ENCODE measurements at places on chromosomes 1 and 21.

DNA sequence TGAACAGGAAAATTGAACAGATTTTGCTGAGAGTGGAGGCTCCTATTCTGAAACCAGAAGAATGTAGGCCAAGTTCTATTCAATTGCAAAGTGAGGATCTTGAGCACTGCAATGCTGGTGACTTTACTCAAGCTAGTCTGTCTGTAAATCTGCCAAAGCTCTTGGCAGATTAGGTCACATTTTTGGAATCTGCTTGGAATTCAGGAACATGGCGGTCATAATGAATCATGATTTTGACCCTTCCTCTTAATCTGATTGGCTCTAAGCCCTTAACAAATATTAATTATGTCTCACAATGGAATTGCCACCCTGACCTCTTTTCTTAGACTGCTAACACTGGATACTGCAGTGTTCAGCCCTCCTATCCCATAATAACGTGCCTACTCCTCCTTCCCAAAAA is 7.2 kb upstream of the GNG12 start:
- peak; percentile 81 for DNase-seq

DNA sequence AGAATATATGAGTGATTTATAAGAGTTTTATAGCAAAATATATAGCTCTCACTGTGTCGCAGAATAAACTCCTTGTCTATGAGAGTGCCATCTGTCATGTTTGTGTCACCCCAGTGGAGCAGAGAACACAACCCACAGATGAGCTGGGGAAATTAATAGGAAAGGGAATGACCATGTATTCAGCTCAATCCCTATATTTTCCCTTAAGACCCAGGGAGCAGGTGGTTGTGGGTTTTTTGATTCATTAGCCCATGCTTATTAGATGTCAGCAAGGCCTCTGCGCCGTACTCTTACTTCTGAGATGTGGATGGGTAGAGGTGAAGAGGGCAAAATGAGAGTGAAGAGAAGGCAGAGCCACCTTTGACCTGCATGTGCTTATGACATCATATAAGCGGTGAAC is 4.1 kb upstream of the GREM2 start:
- no peak for DNase-seq

- no peak for DNase-seq
Observed at GRCh38 chr1:64060611-64061302, 142.7 kb upstream of the UBE2U start.

DNA sequence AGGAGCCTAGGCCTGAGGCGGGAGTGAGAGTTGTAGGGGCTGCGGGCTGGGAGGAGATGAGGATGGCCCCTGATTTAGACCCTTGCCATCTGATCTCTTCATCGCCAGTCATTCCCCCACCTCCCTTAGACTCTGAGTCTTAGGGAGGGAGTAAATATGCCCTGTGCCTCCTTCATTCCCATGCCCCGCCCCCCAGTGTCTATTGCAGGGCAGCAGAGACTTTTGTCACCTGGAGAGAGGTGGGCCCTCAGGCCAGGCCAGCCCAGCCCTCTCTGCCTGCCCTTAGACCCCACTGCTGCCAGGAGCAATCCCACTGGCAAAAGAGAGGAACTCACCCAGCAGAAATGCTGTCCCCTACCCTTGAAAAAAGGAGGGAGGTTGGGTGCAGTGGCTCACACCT is 3.2 kb upstream of the MFAP2 start:
- DNase-seq: no peak

DNA sequence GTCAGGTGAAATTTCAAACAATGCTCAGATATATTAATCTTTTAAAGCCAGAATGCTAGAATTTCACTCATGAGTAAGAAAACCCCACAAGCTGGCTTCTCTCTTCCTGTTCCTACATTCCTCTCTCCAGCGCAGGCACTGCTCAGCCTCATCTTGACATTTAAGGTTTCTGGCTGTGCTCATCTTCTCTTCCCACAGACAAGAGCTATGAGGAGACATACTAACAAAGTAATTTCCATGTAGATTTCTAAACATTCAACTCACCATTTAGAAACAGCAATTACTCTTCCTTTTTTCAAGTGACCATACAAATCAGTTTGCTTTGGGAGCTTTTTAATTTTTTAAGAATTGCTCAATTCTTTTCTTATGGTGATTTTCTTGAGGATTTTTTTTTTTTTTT is 7.8 kb upstream of the LRRC8D start:
- DNase-seq: no peak

DNA sequence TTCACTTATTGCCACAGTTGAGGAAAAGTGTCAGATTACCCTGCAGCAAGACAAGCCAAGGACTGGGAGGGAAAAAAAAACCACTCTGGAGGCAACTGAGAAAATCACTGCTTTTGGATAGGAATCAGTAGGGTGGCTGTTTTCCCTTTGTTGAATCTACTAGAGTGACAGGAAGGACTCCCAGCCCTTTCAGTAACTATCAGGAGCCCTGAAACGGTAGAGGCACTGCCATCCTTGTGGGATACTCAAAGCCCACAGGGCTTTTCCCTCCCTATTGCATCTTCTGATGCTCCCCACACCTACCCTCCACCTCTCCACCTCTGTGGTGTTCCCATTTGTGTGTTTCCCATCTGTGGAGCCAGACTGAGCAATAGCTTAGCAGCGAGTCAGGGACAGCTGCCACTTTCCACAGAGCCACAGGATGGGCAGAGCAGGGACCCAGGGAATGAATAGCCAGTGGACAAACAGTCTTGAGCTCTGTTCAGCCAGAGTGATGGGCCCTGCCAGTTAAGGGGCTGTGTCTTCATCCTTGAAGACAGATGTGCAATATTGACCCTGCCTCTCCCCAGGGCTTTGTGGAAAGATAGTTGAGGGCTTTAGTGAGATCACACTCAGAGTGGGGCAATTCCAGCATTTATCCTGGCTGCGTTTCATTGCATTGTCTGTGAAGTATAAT is 13.9 kb downstream of the UBIAD1 start:
- DNase-seq: peak; percentile 45

DNA sequence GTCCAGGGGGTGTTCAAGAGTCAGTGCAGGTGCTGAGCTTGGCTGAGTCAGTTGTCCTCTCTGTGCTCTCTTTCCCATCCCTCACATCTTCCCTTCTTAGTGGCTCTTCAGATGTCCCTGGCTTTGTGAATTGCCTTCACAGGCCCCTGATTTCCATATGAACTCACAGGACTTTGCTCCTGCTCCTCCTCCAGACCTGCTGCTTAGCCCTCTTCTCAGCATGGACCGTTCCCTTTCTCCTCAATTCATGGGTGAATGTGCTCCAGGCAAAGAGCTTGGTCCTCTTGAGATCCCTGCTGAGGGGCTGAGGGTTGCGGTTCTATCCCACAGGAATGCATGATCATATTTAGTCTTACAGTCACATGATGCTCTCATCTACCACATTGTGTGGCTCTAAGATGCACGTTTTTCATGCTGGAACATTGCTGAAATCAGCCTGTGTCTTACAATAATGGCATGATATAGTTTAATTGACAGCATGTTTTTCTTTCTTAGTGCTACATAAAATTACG is 30.5 kb downstream of the CACNA1E start:
- no peak for DNase-seq

DNA sequence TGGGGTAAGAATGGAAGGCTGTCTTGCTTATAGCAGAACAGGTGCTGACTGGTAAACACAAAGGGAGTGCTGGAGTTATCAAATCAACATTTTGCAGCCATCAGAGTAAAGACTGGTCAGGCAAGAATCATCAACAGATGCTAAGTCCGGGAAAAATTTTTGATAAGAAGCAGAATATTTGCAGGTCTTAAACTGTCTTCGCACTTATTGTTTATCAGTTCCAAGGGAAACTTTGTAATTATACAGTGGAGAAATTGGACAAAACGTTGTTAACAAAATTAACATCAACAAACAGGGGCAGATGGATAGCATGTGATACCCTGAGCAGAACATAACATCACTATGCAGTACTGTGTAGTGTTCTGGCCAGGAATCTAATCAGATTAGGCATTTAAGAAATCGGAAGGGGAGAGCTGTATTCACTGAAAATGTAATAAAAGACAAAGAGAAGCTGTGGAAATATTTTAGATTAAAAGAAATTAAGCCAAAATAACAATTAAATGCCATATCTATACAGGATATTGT is 127.1 kb downstream of the DAB1 start:
- DNase-seq: no peak

DNA sequence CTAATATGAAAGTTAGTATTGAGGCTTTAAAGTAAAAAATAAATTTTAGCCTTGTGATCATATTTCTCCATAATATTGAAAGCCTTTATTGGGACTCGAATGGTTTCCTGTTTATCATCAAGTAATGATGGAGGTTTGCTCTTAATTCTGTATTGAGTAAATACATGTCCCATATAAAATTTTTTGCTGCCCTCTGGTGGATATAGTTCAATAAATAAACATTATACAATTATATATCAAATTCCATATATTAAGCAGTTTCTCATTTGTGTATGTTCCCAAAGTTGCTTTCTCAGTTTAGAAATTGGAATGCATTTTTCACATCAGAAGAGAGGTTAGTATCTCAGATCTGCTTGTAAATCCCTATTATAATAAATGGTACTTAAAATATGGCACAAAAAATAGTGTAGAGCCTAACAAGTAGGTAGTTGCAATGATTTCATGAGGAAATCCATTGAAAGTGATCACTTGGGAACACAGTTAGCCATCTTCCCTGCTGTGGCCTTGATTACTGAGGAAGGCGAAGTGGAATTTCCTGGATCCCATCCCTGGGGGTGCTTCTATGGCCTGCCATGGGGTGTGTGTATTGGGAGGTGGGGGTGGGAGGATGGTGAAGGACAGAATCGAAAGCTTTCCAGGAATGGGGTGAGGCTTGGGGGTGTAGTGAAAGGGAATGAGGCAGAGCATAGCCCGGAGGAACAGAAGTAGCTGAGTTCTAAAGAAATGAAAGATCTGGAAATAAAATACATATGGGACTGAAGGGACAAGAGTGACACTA is 84.1 kb upstream of the C21orf91 start:
- DNase-seq: no peak

DNA sequence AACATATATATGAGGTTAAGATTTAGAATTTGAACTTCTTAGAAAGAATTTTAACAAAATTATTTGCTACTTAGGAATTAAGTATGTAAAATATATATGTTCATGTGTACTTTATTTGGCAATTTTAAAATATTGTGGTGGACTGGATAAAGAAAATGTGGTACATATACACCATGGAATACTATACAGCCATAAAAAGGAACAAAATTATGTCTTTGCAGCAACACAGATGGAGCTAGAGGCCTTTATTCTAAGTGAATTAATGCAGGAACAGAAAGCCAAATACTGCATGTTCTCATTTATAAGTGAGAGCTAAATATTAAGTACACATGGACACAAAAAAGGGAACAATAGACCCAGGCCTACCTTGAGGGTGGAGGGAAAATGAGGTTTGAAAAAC is 72.2 kb upstream of the FMN2 start:
- DNase-seq: no peak

GRCh38 chr1:170935231-170935630 is at the start of gene MROH9:
Gene MROH9 (plus strand): TSS chr1:170935534. CDS start chr1:170945557, 10,023 bp downstream.
- no peak for DNase-seq

GRCh38 chr1:172827841-172828240 is 168.9 kb downstream of the FASLG start:
- no peak for DNase-seq

DNA sequence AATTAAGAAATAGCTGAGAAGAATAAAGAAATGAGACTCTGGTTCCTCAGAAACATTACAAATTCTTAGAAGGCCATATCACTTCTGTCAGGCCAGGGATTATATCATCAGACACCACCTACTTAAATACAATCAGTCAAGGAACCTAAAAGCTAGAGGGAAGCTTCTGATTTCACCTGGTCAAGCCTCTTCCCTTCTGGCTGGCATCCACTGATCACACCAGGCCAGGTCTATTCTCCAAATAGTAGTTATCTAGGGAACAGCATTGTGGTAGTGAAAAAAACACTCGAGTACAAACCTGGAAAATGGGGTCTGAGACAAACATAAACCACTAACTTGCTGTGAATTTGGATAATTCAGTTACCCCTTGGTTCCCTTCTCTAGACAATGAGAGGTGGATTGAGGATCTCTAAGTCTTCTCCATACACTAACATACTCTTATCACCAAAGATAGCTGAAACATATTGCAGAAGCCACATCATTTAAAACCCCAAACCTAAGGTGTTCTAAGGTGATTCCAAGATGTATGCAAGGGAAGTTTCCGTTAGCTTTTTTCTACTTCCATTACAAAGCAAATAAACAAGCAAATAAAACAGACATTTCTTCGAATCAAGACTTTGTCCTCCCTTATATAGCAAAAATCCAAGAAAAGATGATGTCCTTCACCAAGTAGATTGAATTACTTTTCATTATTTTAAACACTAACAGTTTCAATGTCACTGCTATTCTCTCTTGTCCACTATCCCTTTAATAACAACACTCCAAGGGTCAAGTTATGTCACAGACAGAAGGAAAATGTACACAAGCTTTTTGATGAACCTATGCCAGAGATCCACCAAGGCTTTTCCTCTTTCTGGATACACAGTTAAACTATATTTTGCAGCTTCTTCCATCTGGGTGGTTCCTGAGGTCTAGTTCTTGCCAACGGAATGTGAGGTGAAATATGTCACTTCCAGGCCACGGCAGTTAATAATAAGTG is 212.9 kb downstream of the KCNH1 start:
- DNase-seq: no peak

- DNase-seq: no peak
Observed at GRCh38 chr1:226549937-226550671, 1.5 kb downstream of the STUM start.

DNA sequence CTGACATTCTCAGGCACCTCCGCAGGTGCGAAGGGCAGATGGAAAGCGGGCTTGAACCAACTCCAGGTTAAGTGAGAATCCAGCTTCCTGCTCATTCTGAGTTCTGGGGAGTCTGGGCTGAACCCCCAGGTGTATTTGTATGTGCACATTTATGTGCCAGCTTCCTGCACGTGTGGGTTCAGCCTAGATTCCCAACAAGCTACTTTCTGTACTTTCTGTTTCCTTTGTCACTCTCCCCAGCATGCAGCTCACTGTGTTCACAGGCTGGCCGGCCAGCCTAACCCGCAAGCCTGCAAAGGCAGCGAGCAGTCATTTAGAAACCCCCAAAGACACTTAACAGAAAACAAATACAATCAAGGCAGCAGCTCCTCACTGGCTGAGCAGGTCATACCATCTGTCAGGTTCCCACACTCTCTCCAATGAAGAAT is 1.3 kb upstream of the IL19 start:
- no peak for DNase-seq

- no peak for DNase-seq
Observed at GRCh38 chr1:237509748-237510147, 381.0 kb downstream of the ZP4 start.

GRCh38 chr1:3115275-3116149 is 46.5 kb downstream of the PRDM16 start:
- no peak for DNase-seq

DNA sequence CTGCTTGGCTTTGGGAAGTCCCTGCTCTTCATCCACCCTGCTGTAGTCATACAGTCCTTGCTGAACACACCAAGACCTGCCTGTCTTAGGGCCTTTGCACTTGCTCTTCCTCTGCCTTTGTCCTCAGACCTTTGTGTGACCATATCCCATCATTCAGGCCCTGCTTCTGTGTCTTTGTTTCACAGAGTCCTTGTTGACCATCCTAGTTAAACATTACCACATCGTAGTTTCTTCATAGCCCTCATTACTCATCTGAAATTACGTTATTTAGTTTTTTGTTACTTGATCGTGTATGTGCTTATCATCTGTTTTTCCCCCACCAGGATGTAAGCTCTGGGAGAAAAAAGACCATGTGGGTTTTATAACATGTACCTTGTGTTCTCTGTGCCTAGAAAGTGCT is 18.3 kb upstream of the SPRR5 start:
- DNase-seq: no peak

- no peak for DNase-seq
Observed at GRCh38 chr1:6308449-6308848, 47.6 kb upstream of the GPR153 start.

Data from stromal cell of bone marrow (primary cell).